ENCODE measurements at places on chromosomes 5 and 9.

DNA sequence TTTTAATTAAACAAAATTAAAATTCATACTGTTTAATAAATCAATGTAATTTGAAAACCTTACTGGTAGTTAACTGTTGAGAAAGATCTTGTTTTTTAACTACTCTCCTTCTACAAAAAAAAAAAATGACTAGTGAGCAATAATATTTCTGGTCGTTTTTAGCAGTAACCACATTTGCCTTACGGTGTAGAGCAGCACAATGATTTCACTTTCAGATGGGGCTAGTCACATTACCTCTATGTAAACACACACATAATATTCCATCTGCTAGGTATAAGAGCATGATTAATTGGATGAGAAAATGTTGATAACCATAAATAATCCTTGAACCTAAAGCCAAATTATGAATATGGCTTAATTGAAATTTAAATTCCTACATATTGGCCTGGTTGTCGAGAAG lies 198.1 kb downstream of the CHSY3 start:
- no peak for DNase-seq

GRCh38 chr9:93649610-93650261 lies 73.4 kb downstream of the PHF2 start:
- DNase-seq, result no peak

- DNase-seq, result peak; percentile 17
Measured at GRCh38 chr5:134003817-134004625, 754 bp downstream of the VDAC1 start.

- no peak for DNase-seq
Measured at GRCh38 chr5:43353668-43354067, 40.5 kb upstream of the HMGCS1 start.

- DNase-seq, result no peak
Measured at GRCh38 chr9:4102078-4102477, 197.8 kb downstream of the GLIS3 start.

- no peak for DNase-seq
Measured at GRCh38 chr9:118009614-118010013, 305.4 kb downstream of the TLR4 start.

DNA sequence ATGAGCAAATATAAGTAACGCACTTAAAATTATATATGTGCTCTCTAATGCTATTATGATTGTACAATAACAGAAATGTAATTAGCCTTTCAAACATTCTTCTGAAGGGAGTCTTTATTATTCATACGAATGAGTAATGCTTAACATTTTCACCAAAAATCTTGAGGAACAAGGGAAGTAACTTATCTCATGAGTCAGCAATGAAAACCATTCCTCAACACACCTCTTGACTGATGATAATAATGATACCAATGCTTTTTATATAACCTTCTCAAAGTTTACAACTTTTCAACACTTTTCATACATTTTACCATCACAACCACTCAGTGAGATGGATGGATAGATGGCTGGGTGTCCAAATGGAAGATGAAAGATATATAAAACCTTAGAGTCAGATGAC lies 369.3 kb downstream of the BNC2 start:
- DNase-seq, result no peak
